ENCODE measurements at places on chromosomes 13 and 19.
A peak's percentile ranks its signal among the peaks of the same experiment; 100 is the strongest.

- no peak for DNase-seq
Observed at GRCh38 chr13:30173303-30173610, 134.1 kb downstream of the KATNAL1 start.

DNA sequence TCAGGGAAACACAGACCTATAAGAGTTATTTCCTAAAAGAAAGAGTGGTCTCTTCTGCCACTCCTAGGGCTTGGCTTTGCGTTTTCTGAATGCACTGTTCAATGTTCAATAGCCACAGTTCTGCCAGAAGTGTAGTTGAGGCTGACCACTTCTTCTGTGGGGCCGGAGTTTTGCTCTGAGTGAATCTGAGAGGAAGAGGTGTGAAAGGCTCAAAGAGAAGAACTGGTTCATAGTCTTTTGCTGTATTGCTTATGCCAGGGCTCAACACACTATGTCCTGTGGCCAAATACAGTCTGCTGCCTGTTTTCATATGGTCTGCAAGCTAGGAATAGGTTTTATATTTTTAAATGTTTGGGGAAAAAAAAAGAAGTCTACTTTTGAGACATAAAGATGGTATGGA lies 128.2 kb downstream of the STOML3 start:
- DNase-seq = no peak

DNA sequence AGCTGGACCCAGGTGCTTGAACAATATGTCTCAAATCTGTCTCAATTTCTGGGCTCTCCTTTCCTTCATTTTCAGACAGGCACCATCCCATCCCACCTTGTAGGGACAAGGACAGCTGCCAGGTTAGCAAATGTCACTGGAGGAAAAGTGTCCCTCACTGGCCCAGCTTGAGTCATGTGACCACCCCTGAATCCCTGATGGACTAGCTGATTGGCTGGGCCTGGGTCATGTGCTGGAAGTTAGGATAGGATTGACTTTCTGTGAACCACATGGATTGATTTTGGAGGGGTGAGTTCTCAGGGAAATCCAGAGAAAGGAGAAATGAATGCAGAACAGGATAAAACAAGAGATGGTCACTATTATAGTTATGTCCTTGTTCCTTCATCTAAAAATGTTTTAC lies 28.2 kb upstream of the FXYD3 start:
- DNase-seq = no peak

GRCh38 chr19:12754465-12755196 lies 3.0 kb downstream of the BEST2 start:
- DNase-seq = no peak

DNA sequence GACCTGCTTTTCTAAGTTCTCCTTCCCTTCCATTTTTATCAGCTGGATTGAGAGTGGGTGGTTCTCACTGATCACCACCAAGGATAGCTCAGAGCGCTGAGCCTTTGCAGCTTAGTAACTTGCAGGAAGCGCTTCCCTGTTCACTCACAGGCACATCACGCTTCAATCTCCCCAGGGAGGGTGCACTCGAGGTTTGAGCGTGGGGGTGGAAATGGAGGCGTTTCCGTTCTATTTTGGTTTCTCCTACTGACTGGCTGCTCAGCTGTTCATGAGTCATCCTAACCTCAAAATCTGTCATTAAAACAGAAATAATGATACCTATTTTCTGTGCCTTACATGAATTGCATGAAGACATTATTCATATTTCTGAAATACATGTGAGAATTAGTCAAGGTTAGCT lies 292.1 kb downstream of the SPRY2 start:
- DNase-seq = peak; percentile 98

GRCh38 chr13:26518451-26518959 lies 39.0 kb upstream of the WASF3 start:
- no peak for DNase-seq

DNA sequence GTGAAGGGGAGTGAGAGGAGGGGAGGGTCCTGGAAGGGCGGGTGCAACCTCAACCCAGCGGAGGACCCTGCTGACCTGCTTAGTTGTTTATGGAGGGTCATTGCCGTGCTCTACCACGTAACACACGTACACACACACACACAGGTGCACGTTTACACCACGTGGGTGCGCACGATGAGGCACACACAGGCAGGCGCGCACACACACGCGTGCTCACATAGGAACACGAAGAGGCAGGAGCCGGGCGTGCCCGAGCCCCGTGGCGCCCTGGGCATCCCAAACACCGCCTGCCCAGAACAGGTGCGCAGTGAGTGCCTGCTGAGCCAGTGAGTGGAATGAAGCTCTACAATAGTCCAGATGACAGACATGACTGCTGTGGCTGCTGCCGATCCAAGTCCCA lies 11.2 kb upstream of the MADCAM1 start:
- no peak for DNase-seq

GRCh38 chr19:40584007-40584406 lies 7.3 kb downstream of the SHKBP1 start:
- DNase-seq = peak; percentile 52

DNA sequence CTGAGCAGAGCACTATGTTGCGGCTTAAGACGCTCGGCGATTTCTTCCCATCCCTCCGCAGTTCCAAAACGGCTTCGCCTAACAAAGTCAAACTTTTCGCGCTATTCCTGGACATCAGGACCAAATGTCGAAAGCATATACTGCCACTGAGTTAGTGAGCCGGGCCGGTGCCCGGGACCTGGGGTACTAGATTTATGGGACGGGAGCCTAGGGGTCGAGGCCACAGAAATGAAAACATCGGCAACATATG lies 699 bp downstream of the RCBTB2 start:
- peak; percentile 62 for DNase-seq

DNA sequence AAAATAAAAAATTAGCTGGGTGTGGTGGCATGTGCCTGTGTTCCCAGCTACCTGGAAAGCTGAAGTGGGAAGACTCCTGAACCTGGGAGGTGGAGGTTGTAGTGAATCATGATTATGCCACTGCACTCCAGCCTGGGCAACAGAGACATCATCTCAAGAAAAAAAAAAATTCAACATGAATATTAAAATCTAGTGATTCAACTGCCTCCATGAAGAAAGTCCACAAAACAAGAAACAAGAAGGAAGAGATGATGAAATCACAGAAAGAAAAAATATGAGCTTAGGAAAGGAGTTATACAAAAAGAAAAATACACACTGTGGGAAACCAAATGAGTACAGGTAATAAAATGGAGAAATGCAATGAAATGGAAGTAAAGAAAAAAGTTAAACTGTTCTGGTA lies 99.6 kb upstream of the SIAH3 start:
- no peak for DNase-seq

DNA sequence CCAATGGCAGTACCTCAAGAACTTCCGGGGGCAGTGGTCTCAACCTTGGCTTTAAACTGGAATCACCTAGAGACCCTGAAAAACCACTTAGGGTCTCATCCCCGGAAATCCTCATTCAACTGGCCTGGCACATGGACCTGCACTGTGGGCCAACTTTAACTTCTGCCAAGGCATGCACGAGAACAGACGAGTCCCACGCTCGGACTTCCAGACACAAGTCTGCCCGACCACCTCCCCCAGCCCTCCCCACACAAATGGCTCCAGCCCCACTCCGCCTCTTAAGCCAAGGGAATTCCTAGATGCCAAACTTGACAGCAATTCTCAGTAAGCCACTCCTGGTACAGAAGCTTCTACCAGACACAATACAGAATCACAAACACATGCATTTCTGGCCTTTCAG lies 114.0 kb downstream of the STK24 start:
- no peak for DNase-seq

GRCh38 chr19:18895824-18896341 lies at the start of gene CERS1:
CERS1 (minus strand) TSS chr19:18896158; CDS start chr19:18896072, 86 bp downstream.
- no peak for DNase-seq

DNA sequence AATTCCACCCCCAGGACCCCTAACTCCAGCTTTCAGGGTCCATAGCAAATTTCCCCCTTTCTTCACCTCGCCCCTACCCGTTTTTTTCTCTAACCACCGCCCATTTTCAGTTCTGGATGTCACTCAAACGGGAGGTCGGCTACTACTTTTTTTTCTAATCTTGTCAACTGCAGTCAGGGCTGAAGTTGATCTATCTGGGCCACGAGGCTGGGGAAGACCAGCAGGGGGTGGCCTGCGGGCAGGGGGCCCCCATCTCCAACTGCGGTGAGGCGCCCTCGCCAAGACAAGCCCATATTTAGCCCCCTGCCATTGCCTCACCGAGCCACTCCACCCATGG lies 748 bp downstream of the LHFPL6 start:
- DNase-seq = no peak

DNA sequence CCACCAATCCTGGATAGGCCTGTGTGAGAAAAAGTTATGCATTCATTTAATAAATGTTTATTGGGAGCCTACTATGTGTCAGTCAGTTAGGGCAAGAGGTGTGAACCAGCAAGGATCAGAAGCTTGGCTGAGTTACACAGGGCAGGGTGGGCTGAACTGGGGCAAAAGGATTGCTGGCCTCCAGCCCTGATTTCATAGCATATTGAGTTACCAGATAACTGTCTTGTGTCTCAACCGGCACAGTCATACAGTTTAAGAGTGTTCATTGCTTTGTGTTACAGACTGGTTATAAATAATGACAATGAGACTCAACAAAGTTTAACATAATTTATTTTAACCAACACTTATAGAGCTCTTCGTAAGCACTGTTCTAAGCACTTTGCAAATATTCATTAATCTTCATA lies 253.8 kb downstream of the DLEU7 start:
- peak; percentile 87 for DNase-seq

DNA sequence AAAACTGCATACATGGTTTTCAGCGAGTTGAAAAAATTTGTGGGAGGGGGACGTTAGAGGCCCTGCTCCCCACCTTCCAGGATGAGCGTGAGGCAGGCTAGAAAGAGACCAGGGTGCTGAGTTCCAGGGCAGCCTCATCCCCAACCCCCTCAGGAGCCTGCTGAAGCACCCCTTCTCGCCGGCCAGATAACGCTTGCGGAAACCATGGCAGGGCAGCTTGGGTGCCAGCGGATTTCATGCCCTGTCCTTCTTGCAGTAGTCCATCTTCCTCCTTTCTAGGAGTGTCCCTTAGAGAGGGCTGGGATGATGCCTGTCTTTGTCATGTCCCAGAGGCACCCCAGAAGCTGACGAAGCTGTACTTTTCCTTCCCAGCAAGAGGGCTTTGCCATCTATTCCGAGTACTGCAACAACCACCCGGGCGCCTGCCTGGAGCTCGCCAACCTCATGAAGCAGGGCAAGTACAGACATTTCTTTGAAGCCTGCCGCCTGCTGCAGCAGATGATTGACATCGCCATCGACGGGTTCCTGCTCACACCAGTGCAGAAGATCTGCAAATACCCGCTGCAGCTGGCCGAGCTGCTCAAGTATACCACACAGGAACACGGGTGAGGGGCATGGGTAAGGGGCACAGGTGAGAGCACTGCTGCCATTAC lies 19.0 kb upstream of the C1QTNF9 start:
- DNase-seq = no peak

DNA sequence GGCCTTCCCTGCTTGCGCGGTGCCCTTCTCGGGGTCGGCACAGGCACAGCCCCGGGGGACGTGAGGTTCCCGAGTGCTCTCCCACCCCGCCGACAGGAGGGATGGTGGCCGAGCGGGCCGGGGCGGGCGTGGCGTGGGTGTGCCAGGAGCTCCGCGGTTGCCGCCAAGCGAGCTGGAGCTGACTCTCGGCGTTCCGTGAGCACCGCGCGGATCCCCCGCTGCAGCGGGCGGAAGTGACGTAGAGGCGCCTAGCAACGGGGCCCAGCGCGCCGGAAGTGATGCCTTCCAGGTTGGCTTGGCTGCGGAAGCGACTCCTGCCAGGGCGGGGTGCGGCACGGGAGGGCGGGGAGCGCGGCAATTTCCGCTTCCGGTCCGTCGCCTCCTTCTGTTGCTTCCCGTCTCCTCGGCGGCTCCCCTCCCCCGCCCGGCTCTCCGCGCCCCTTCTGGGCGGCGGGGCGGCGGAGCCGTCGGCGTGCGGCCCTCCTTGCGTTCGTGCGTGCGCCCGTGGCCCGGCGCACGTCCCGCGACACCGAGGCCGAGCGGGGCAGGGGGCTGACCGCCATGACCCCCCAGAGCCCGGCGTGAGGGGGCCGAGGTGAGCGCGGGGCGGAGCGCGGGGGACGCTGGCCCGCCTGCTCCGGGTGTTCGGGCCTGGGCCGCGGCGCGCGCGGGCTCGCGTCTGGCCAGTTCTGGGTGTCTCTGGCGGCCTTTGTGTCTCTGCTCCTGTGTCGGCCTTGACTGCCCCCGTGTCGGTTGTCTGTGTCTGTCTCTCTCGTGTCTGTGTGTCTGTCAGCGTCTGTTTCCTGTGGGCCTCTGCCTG lies at the start of gene EPN1:
Gene EPN1 (plus strand): TSS at position 386 of the 820 bp plus-strand sequence. CDS start 3,402 bp downstream, outside the sequence.
- DNase-seq = peak; percentile 96

DNA sequence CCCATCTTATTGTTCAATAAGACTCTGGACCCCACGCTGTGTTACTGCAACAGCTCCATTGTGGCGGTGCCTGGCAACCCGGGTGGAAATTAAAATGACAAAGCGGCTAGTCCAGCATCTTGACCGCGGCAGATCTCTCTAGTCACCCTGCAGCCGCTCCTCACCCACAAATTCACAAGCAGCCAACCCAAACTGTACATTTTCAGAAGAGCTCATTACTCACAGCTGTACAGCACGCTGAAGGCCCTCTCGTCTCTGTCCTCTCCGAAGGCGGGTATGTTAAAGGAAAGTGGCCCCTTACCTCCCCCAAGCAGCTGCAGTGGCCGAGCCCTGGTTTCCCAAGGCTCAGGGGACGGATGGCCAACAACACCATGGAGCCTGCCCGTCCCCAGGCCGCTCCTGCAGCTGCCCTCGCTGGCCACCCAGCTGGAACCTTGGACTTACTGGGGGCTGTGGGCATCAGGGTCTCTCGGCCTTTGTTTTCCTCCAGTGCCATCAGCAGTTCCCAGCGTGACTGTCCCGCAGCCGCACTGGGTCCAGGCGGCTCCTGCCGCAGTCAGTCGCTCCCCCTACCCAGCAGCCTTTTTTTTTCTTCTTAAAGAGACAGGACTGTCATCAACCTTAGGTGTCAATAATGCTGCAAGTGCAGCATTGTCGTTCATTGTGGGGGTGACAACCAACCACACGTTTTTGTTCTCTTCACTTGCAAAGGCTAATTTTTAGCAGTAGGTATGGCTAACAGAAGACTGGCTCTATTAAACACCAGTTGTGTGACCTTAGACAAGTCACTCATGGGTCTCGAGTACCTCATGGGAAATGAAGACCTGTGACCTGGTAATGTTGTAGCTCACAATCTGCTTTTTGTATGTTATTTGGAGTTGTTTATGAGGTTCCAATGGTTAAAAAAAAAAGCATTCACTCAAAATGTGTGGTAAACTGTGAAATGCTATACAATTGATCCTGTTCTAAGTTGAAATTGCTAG lies at the start of gene SACS:
Gene SACS (minus strand): TSS at position 532 of the 983 bp plus-strand sequence. CDS start 22,463 bp downstream, outside the sequence.
- peak; percentile 55 for DNase-seq

DNA sequence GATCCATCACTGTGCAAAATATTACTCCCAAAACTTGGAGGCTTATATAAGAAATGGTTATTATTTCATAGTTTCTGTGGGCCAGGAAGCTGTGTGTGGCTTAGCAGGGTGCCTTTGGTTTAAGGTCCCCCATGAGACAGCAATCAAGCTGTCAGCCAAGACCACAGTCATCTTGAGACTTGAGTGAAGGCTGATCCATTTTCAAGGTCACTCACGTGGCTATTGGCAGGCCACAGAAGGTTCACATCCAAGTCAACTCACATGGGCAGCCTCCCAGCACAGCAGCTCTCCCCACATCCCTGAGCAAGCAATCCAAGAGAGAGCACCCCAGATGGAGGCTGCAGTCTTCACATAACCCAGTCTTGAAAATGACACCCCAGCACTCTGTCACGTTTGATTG lies 537.4 kb downstream of the MYO16 start:
- peak; percentile 33 for DNase-seq

All from iris pigment epithelial cell (primary cell).